Neural progenitor cell (in vitro differentiated cells): ENCODE measurements at places on chromosomes 4 and X.

DNA sequence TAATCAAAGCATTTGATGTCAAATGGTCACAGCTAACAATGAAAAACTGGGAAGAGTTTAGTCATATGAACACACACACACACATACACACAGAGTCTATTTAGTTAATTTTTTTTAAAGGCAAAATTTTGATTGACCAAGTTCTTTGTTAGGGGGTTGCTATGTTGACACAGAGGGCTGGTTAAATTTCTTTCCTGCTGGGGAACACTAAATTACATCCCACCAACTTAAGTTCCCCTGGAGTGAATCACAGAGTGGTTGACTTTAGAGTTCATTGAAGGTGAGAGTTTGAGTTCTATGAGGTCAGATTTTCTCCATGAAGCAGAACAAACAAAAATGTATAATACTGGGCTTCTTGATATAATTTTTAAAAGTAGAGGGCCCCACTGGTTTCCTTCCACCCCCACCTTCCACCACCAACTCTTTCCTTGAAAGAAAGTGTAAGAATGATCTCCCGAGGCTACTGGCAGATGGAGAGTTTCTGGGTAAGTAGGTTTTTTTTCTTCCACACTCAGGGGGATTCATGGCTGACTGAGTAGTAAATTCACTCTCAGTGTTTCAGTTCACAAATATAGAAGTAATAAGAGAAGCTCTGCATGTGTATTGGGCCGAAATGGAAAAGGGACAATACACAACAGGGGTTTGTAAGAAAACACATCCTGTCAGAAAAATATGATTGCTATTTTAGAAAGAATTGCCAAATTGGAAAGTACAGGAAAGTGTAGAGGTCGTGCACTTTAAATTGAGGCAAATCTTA lies 917.0 kb upstream of the LCORL start:
- no peak for DNase-seq

DNA sequence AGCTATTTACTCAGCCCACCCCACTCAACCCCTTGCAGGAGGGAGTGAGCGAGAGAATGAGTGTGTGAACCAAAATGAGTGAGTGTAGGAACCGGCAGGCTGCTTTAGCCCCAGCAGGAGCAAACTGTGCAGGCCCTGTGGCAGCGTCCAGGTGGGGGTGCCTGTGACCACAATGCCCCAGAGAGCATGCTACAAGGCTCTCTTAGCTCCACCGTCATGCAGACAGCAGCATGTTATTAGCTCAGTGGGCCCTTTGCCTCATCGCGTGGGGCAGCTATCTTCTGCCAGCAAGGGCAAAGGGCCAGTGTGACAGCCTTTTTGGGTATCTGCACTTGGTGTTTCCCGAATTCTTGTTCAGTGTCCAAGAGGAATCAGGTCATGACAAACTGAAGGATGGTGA lies 271.3 kb downstream of the GPM6A start:
- DNase-seq: no peak

DNA sequence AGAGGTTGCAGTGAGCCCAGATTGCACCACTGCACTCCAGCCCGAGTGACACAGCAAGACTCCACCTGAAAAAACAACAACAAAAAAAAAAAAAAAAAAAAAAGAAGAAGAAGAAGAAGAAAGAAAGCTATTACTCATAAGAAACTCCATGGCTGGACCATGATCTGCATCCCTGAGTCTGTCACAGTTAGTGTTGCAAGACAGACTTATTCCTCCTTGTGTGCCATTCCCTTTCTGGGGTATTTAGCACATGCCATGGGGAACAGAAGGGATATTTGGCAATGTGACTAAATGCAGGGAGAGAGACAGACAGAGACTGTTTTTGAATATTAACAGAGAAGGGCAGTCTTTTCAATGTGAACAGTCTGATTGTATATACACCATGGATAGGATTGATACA lies 16.7 kb upstream of the PDS5A start:
- no peak for DNase-seq

- no peak for DNase-seq
Observed at GRCh38 chr4:3135155-3136011, 60.9 kb downstream of the HTT start.

DNA sequence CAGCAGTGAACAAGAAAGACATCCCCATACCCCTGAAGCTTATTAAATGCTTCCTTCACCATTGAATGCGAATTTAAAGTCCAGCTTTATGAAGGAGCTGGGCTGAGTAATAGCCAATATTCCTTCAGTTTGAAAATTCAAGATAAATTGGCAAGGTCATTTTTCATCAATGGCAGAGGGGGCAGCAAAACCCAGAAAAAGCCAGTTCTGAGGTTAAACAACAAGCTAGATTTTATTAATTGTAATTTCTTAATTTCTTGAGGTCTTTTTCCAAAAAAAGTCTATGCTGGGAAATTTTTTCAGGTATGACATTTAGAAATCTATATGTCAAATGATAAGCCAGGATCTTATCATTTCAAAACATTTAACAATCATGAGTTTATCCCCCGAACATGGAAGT lies 808.9 kb downstream of the RPA4 start:
- DNase-seq: no peak

- no peak for DNase-seq
Observed at GRCh38 chr4:129179276-129179675, 83.3 kb downstream of the C4orf33 start.

- no peak for DNase-seq
Observed at GRCh38 chr4:180190382-180190781, 2052.8 kb upstream of the TENM3 start.

- DNase-seq: no peak
Observed at GRCh38 chr4:1323635-1324442, 23.2 kb upstream of the UVSSA start.

DNA sequence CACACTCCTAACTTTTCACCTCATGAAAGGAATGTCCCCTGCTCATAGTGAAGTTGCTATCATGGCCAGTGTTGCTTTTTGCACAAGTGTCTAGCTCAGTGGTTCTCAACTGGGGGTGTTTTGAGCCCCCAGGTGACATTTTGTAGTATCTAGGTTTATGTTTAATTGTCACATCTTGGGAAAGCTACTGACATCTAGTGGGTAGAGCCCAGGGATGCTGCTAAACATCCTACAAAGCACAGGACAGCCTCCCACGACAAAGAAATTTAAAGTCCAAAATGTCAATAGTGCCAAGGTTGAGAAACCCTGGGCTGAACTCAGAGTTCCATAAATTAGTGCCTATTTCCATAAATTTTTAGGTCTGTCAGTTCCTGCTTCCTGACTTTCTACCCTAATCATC lies 70.7 kb upstream of the HCCS start:
- DNase-seq: no peak
